ENCODE measurements at places on chromosomes 4 and X. TPM values are rescaled to one million over a fixed set of nuclear protein-coding genes. Genes with fewer than 3 reads are reported as not detected.

The ZCCHC13 gene
- total RNA-seq = not detected

GRCh38 chrX:113260474-113260873, 419.8 kb upstream of the AMOT start:
- H3K36me3 ChIP-seq = no peaks in the 10 kb centered on the region
- H3K27ac ChIP-seq = no peak overlapping the region
- DNase-seq = no peak
- H3K27me3 ChIP-seq = no peaks in the 10 kb centered on the region
- no peaks in the 10 kb centered on the region for H3K4me1 ChIP-seq
- no peak overlapping the region for H3K4me3 ChIP-seq

GRCh38 chr4:155903453-155903852, at the start of gene TDO2:
TDO2 (plus strand) TSS chr4:155903696; CDS start chr4:155903759, 63 bp downstream.
- H3K4me1 ChIP-seq = peaks cover 7% of the 10 kb centered on the region
- H3K27me3 ChIP-seq = no peaks in the 10 kb centered on the region
- H3K4me3 ChIP-seq = no peak within 1 kb of the TSS
- no peak for DNase-seq

- no peak for DNase-seq
- H3K4me3 ChIP-seq = no peak overlapping the region
- no peaks in the 10 kb centered on the region for H3K36me3 ChIP-seq
- no peak overlapping the region for H3K27ac ChIP-seq
- no peaks in the 10 kb centered on the region for H3K4me1 ChIP-seq
These were observed 14.3 kb downstream of the CFAP99 start for GRCh38 chr4:2432991-2433530.

The MAGEB10 gene
- not detected for total RNA-seq

The ANXA10 gene
- total RNA-seq = 194 TPM

GRCh38 chrX:41621222-41621723, 67.5 kb upstream of the GPR34 start:
- H3K27me3 ChIP-seq = no peaks in the 10 kb centered on the region
- no peaks in the 10 kb centered on the region for H3K4me1 ChIP-seq
- peaks cover 11% of the 10 kb centered on the region for H3K36me3 ChIP-seq
- no peak overlapping the region for H3K27ac ChIP-seq
- H3K4me3 ChIP-seq = no peak overlapping the region

The POF1B gene
- total RNA-seq = 6.7 TPM

The FAM9C gene
- total RNA-seq = not detected

GRCh38 chr4:159828687-159829086, 725.8 kb downstream of the RAPGEF2 start:
- H3K36me3 ChIP-seq = no peaks in the 10 kb centered on the region
- peaks cover 5% of the 10 kb centered on the region for H3K4me1 ChIP-seq
- no peak overlapping the region for H3K27ac ChIP-seq
- no peak for DNase-seq

The AKAP14 gene
- total RNA-seq = not detected

DNA sequence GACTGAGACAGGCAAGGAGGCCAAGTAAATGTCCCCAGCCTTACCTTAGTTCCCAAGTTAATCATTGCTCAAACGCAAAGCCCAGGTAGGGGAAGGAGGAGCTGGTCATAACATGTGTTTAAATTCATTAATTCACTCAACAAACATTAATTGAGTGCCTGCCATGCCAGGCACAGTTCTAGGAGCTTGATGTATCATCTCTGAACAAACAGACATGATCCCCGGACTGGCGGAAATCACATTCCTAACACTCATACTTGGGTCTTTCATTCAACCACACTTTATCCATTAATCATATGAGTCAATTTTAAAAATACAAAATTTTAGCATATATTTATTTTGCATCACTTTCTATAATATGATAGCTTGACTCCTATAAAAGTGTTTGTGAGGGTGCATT, 335.3 kb upstream of the NOCT start:
- H3K36me3 ChIP-seq = no peaks in the 10 kb centered on the region
- no peaks in the 10 kb centered on the region for H3K27me3 ChIP-seq
- no peak for DNase-seq
- H3K4me1 ChIP-seq = peaks cover 8% of the 10 kb centered on the region

- H3K4me3 ChIP-seq = no peak overlapping the region
- H3K27me3 ChIP-seq = no peaks in the 10 kb centered on the region
- H3K4me1 ChIP-seq = no peaks in the 10 kb centered on the region
- no peak overlapping the region for H3K27ac ChIP-seq
- no peaks in the 10 kb centered on the region for H3K36me3 ChIP-seq
- DNase-seq = no peak
These were observed 54.0 kb upstream of the EGFL6 start for GRCh38 chrX:13515211-13515930.

The ATP11C gene
- 14.5 TPM for total RNA-seq

GRCh38 chrX:136259543-136259942, 8.3 kb upstream of the MAP7D3 start:
- H3K36me3 ChIP-seq = no peaks in the 10 kb centered on the region
- H3K4me3 ChIP-seq = no peak overlapping the region
- no peak for DNase-seq
- peak overlapping the region; percentile 41 for H3K27ac ChIP-seq

- no peaks in the 10 kb centered on the region for H3K27me3 ChIP-seq
- no peak for DNase-seq
- no peak overlapping the region for H3K27ac ChIP-seq
These were observed 30.5 kb upstream of the TTC29 start for GRCh38 chr4:146976145-146976544.

DNA sequence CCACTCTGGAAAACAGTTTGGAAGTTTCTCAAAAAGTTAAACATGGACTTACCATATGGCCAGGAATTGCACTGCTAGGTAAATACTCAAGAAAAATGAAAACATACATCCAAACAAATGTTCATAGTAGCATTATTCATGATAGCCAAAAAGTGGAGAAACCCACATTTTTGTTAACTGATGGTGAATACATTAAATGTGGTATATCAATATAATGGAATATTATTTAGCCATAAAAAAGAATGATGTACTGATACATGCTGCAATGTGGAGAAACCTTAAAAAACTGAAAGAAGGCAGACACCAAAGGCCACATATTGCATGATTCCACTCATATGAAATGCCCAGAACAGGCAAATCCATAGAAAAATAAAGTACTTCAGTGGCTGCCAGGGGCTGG, 79.1 kb downstream of the SHROOM3 start:
- peaks cover 5% of the 10 kb centered on the region for H3K4me1 ChIP-seq
- no peak overlapping the region for H3K27ac ChIP-seq
- no peak overlapping the region for H3K4me3 ChIP-seq
- no peak for DNase-seq
- no peaks in the 10 kb centered on the region for H3K36me3 ChIP-seq

The CXCL5 gene
- total RNA-seq = not detected

DNA sequence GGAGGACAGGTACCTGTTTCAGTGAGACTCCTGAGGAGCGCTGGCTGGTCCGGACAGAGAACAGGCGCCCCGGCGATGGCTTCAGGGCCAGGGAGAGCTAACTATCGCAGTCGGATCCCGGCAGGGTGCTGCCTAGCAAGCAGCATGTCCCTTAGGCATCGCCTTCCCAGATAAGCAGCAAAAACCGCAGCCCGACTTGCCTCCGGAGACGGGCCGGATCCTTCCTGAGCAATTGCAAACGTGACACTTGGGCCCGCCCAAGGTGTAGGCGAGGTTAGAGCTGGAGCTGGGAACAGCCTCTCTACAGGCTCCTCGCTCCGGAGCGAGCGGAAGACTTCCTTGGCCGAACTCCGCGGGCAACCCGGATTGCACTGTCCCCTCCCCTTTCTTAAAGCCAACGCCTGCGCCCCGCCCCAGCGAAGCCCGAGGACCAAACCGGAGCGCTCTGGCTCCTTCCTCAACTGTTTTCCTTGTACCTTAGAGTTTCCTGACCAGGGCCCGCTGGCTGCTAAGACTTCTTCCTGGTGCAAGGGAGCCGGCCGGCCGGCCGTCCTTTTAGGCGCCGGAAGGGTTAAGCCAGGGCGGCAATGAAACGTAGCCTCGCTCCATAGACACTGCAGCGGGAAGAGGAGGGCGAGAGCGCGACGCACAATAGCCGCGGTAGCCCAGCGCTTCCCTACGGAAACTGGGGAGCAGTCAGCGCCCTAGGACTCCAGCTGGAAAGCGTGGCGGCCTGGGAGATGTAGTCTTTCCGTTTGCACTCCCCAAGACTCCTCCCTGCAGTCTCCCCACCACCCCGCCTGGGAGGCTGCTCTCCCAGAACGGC, at the start of gene OPHN1:
Gene OPHN1 (minus strand): TSS at position 341 of the 826 bp plus-strand sequence. CDS start 475 bp downstream, outside the sequence.
- H3K4me3 ChIP-seq = peak within 1 kb of the TSS; percentile 58
- peak within 1 kb of the TSS; percentile 76 for H3K27ac ChIP-seq
- H3K36me3 ChIP-seq = no peaks in the 10 kb centered on the region
- no peaks in the 10 kb centered on the region for H3K27me3 ChIP-seq
- peaks cover 17% of the 10 kb centered on the region for H3K4me1 ChIP-seq

DNA sequence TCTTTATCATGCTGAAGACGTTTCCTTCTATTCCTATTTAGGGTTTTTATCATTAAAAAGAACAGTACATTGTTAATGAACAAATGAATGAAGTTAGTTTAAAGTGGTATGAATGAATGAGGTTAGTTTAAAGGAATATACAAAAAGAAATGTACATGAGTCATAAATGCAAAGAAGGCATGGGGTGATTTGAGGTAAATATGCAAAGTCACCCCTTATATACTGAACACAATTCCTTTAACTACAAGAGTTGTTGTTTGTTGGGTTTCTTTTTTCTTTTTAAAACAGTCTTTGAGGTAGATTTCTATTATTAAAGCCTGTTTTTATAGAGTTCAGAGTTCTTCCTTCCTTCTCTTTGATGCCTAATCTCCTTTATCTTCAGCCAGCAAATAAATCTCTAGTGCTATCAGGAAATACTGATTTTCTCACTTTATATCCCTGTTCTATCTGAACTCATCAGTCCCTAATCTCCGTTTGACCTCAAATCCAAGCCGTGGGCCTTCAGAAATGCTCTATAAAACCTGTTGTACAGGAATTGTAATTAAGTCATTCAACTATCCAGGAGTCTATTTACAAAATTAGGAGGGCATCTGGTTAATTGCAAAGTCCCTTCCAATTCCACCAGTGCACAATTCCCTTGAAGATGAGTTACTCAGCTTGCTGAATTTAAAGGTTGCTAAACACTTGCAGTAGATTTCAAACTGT, 31.6 kb upstream of the ABCG2 start:
- DNase-seq = no peak
- H3K4me3 ChIP-seq = no peak overlapping the region
- H3K27ac ChIP-seq = no peak overlapping the region
- no peaks in the 10 kb centered on the region for H3K36me3 ChIP-seq
- no peaks in the 10 kb centered on the region for H3K27me3 ChIP-seq
- no peaks in the 10 kb centered on the region for H3K4me1 ChIP-seq

GRCh38 chr4:45663003-45663402, 460.9 kb downstream of the GABRG1 start:
- H3K4me3 ChIP-seq = no peak overlapping the region
- no peaks in the 10 kb centered on the region for H3K27me3 ChIP-seq
- H3K4me1 ChIP-seq = no peaks in the 10 kb centered on the region
- no peak overlapping the region for H3K27ac ChIP-seq
- no peaks in the 10 kb centered on the region for H3K36me3 ChIP-seq

DNA sequence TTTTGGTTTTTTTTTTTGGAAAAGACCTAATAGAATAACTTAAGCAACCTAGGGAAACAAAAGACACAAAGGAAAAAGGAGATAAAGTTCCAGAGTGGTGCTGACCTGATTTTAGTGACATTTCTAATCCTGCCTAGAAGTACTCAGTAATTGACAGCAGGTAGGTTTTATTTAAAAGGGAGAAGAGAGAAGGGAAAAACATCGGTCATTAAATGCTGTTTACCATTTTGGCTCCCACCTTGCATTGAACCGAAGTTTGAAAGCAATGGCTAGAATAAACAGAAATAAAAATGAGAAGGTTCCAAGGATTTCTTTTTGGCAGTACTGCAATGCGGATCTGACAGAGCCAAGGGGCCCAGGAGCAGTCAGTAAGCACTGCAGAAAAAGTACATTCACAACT, 115.8 kb upstream of the MAOA start:
- no peaks in the 10 kb centered on the region for H3K36me3 ChIP-seq
- H3K27me3 ChIP-seq = no peaks in the 10 kb centered on the region
- no peak for DNase-seq
- H3K4me3 ChIP-seq = no peak overlapping the region
- no peak overlapping the region for H3K27ac ChIP-seq
- H3K4me1 ChIP-seq = no peaks in the 10 kb centered on the region

GRCh38 chr4:145814246-145814645, 124.4 kb downstream of the ZNF827 start:
- no peak for DNase-seq
- no peak overlapping the region for H3K4me3 ChIP-seq
- H3K27me3 ChIP-seq = no peaks in the 10 kb centered on the region
- no peak overlapping the region for H3K27ac ChIP-seq
- H3K4me1 ChIP-seq = no peaks in the 10 kb centered on the region

DNA sequence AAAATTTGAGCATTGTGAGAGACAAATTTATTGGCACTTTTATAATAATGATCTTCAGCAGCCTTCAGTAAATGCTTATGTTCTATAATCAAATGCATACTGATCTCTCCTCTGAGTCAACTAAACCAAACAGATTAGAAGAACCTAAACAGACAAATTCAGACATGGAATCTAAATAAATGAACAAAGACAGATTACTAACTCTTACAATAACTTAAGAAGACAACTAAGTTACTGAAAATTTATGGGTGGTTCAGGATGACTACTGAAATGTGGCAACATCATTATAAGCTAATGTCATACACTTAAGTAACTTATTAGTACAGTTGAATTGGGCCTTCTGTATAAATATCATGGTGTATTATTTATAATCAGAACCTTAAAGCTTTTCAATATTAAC, 127.3 kb downstream of the NEK1 start:
- H3K4me1 ChIP-seq = no peaks in the 10 kb centered on the region
- no peak overlapping the region for H3K4me3 ChIP-seq
- no peaks in the 10 kb centered on the region for H3K27me3 ChIP-seq
- no peak for DNase-seq
- H3K36me3 ChIP-seq = peaks cover 12% of the 10 kb centered on the region
- H3K27ac ChIP-seq = no peak overlapping the region

GRCh38 chr4:79827283-79827682, 245.7 kb downstream of the ANTXR2 start:
- no peaks in the 10 kb centered on the region for H3K27me3 ChIP-seq
- no peak overlapping the region for H3K27ac ChIP-seq
- no peaks in the 10 kb centered on the region for H3K36me3 ChIP-seq
- H3K4me3 ChIP-seq = no peak overlapping the region

- peak; percentile 60 for DNase-seq
- no peaks in the 10 kb centered on the region for H3K36me3 ChIP-seq
- no peaks in the 10 kb centered on the region for H3K4me1 ChIP-seq
- H3K27me3 ChIP-seq = no peaks in the 10 kb centered on the region
- H3K27ac ChIP-seq = no peak overlapping the region
These were observed 321.0 kb upstream of the CXXC4 start for GRCh38 chr4:104815665-104816064.

The UGT2B15 gene
- total RNA-seq = not detected

- no peak overlapping the region for H3K4me3 ChIP-seq
- no peaks in the 10 kb centered on the region for H3K36me3 ChIP-seq
- no peaks in the 10 kb centered on the region for H3K4me1 ChIP-seq
- no peaks in the 10 kb centered on the region for H3K27me3 ChIP-seq
- no peak overlapping the region for H3K27ac ChIP-seq
These were observed 417.4 kb upstream of the FAT1 start for GRCh38 chr4:187141101-187141500.

The L1CAM gene
- 7.7 TPM for total RNA-seq

The UGT2A1 gene
- not detected for total RNA-seq
